NCI-H69 (cell line): ENCODE measurements at places on chromosomes 7 and 10.

DNA sequence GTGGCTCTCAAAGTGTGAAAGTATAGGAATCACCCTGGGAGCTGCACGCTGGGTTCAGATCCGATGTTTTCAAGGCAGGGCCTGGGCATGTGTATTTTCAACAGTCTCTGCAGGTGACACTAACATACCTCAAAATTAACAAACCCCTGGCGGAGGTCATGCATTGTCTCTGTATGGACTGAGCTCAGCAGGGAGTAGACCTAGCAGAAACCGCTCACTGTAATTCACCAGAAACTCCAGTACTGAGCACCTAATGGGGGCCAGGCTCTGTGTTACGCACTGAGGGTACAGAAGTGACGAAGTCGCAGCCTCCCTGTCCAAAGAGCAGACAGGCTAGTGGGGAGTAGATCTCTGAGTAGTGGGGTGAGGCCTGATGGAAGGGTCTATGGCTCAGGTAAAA lies 5.6 kb downstream of the STRA8 start:
- DNase-seq: peak; percentile 41

DNA sequence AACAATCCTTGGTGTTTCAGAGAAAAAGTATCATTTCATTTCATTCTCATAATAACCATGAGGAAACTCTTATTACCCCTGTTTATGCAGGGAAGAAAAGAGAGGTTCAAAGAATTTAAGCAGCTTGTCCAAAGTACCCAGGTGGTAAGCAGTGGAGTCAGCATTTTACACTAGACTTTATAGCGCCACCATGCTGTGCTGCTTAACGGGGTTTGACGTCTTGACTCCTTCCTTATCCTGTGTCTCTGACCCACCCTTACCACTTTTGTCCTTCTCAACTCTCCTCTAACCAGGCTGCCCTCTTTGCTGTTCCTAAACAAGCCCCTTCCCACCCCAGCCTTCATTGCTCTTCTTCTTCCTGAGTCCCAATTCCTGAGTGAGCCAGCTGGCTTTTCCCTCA lies 117.0 kb upstream of the AHR start:
- no peak for DNase-seq

DNA sequence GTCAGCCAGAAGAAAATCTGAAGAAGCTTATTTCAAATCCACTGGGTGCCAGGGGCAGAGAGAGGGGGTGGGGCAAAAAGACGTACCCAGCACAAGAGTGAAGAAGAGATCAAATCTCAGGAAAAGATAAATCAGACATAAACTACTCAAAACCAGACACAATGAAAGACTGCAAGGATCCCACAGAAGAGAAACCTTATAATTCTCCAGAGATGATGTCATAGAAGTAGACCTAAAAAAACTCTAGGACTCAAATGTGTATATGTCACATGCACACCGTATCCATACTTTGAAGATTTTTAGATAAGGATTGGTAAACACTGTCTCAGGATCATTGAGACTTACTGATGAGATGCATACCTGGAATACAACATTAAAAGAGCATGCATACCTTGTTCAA lies 98.5 kb upstream of the PIK3CG start:
- DNase-seq: no peak

GRCh38 chr7:117123311-117123926 lies 170.1 kb downstream of the ST7 start:
- peak; percentile 86 for DNase-seq
